ENCODE measurements at places on chromosomes 16 and 17. TPM values are rescaled to one million over a fixed set of nuclear protein-coding genes. Genes with fewer than 3 reads are reported as not detected.

DNA sequence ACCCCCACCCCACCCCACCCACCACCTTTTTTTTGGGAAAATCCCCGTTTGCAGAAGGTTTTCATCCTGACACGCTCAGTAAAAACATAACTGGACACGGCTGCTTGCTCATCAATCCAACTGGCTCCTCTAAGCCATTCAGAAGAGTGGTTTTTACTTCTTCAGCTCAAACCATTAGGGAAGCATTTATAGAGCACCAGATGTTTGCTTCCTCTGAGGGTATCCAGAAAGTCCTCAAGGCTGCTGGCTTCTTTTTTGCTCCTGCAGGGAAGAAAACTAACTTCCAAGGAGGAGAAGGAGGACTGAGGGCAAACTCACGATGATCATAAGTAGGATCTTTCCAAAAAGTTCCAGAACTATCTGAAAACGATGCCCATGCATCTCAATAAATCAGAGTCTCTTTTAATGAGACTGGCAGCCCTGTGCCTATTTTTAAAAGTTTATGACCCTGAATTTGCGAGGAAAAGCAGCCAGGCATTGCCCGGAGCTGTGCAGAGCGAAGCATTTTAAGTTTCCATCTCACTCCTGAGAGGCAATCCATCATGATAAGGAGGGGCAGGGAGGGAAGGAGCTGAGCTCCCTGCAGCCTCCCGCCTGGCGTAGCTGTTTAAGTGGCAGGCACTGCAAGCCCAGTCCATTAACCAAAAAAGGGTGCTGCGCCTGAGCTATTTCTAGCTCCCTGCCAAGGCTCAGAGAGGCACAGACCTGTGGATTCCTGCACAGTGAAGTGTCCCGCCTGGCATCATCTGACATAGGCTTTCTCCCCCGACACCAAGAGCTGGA lies 146.3 kb upstream of the FOXF1 start:
- no peak for DNase-seq

The CEP295NL gene
- total RNA-seq = 0.79 TPM

The SKAP1 gene
- total RNA-seq = 0.27 TPM

- DNase-seq = no peak
Measured at GRCh38 chr17:31512104-31512740, 120.7 kb downstream of the RAB11FIP4 start.

DNA sequence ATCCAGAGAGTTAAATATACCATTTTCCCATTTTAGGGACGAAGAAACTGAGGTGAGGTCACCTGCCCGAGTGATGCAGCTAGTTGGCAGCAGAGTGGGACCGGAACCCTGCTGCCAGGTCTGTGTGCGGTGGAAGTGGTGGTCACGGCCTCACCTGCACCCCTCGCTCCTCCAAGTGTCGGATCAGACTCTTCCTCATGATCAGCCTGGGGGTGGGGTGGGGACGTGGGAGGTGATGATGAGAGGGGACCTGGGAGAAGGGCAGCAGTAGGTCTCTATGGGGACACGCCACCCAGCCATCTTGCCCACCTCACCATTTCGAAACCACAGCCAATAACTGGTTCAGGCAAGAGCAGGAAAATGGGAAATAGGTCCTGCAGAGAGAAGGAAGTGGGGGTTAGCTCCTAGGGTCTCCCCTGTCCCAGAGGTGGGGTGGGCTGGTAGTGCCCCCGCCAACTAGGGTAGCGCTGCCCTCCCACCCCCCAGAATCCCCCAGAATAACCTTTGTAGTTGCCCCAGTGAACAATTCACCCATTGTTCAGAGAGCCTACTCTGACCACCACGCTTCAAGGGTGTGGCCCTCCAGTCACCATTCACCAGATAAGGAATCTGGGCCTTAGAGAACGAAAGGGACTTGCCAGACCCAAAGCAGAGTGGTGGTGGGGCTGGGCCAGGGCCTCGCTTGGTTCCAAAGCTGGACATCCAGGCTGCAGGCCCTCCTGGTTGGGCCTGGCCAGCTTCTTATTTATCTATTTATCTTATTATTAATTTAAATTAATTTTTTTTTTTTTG lies 5.1 kb downstream of the GDPD3 start:
- no peak for DNase-seq

GRCh38 chr17:56727876-56728617 lies 105.7 kb downstream of the C17orf67 start:
- no peak for DNase-seq

- no peak for DNase-seq
Measured at GRCh38 chr16:81592353-81592866, 147.8 kb downstream of the CMIP start.

GRCh38 chr17:3788200-3788599 lies 12.8 kb downstream of the ITGAE start:
- DNase-seq = no peak

- no peak for DNase-seq
Measured at GRCh38 chr17:76504117-76504516, 2.9 kb upstream of the RHBDF2 start.

DNA sequence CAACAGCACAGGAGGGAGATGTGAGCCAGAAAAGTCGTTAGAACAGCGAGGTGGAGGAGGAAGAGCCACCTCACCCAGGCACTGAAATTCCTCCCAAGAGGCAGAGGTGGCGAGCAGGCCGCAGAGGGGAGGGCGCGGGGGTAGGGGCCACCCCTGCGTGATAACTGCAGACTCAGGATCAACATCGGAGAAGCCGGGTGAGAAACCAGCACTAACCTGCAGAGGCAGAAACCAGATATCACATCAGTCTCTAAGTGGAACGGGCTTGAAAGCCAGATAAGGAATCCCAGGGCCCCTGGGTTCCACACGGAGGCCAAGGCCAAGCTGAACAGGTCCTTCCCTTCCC lies 39.4 kb upstream of the ZC3H18 start:
- DNase-seq = no peak

DNA sequence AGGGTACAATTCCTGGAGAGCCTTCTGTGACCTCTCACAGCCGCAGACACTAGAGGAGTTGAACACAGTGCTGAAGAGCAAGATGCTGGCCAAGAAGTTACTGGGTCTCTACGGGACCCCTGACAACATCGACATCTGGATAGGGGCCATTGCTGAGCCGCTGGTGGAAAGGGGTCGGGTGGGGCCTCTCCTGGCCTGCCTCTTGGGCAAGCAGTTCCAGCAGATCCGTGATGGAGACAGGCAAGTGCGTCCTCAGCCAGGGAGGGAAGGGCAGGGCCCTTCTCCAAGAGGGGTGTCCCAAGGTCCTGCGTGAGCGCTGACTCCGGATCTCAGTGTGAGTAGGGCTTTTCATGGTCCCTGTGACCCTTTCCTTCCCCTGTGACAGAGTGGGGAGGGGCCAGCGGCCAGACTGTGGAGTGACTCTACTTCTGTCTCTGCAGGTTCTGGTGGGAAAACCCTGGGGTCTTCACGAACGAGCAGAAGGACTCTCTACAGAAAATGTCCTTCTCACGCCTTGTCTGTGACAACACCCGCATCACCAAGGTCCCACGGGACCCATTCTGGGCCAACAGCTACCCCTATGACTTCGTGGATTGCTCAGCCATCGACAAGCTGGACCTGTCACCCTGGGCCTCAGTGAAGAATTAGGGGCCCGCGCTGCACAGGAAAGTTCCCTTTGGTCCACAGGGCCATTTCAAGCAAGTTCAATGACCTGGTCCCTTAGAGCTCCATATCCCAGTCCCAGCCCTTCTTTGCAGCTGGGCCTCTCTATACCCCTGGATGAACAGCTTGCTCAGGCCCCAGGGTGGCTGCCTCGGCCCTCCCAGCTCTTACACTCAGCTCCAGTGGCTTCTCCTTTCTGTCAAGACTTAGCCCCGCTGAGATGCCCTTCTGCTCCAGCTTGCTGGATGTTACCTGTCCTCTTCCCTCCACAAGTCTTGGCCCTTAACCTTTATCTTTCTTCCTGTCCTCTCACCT lies 13.1 kb downstream of the MPO start:
- DNase-seq = no peak

DNA sequence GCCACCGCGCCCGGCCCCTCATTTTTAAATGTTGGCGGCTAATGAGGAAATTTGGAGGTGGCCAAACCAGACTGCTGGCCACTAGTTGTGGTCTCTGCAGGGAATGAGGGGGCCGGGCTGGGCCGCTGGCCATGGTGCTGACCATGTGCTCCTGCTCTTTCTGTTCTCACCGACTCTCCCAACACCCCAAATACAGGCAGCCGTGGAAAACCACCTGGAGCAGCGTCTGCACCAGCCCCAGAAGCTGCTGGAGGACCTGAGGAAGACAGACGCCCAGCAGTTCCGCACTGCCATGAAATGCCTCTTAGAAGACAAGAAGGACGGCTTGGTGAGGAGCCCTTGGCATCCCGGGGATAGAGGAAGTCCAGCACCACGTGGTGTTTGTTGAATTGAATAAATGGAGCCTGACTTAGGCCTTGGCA lies 21.3 kb downstream of the OTOA start:
- no peak for DNase-seq

DNA sequence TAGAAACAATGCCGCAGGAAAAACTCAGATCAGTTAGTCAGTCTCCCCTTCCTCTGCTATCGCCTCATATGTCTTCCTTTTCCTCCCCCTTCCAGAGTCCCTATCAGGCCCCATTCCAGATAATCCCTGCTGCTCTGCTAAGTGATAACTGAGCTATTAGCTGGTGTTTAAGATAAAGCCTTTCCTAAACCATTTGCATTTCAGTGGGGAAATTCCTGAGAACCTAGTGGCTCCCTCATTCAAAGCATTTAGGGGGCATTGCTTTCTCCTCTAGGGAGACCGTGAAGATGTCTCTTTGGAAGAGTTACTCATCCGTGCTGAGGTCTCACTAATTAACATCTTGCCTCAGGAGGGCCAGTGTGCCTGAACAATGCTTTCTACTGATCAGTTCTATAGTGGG lies 401.6 kb downstream of the NPIPA7 start:
- no peak for DNase-seq

The MKS1 gene
- total RNA-seq = 10.1 TPM

The FADS6 gene
- total RNA-seq = not detected

DNA sequence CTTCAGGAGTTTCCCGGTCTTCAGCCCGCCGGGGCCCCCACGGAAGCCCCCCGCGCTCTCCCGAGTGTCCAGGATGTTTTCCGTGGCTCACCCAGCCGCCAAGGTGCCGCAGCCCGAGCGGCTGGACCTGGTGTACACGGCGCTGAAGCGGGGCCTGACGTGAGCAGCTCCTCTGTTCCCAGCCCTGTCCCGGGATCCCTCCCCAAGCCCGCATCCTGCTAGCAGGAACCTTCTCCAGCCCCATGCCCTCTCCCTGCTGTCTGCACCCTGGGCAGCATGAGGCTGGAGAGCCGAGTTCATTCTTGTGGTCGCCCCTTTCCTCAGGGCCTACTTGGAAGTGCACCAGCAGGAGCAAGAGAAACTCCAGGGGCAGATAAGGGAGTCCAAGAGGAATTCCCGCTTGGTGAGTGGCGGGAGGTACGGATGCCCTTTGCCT lies 10.1 kb downstream of the RIPOR1 start:
- DNase-seq = no peak

DNA sequence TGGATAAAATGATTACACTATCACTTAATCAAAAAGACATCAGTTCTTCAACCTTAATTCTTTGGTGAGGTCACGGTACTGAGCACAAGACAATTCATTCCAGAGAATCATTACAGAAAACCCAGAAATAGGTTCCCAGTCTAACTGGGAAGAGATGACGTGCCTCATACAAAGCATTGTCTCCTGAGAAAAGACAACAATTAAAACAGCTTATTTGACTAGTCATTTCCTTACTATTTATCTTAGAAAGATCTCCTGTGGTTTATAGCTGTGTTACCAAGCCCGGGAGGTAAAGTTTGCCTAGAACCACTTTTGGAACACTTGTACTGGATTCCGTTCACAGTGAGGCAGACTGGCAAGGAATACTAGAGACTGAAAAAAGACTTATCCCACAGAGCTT lies 5.1 kb downstream of the PHF12 start:
- no peak for DNase-seq

GRCh38 chr17:7466639-7467341 lies 12.6 kb downstream of the ZBTB4 start:
- peak; percentile 85 for DNase-seq

DNA sequence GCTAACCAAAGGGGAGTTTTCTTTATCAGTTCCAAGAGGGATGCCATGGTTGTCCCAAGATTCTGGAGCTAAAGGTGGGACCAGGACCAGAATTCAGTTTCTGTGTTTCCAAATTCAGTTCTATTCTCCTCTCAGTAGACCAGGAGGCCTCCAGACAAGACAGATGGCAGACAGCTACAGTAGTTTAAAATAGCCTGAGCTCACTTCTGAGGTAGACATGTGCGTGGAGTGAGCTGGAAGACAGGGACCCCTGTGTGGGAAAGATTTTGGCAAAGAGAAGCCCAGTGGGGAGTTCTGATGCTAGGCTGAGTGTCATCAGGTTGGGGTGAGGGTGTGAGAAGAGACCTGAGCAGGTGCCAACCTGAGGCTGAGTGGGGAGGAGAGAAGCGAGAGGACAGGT lies 95.4 kb downstream of the PRKCB start:
- DNase-seq = no peak

GRCh38 chr16:28546626-28547025 lies 7.1 kb upstream of the SGF29 start:
- no peak for DNase-seq

DNA sequence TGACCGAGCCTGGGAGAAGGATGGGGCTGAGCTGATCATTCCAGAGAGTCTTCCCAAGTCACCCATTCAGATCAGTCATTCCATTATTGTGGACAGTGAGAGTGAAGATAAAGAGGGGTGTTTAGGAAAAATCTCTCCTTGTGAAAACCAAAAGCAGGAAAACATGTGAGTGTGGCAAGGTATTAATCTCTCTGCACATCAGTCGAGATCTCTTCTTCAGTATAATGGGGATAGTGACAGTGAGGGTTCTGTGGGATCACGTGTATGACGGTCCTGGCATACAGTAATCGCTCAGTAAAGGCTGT lies 35.4 kb downstream of the CHD9 start:
- no peak for DNase-seq

- DNase-seq = no peak
Measured at GRCh38 chr16:13926891-13927290, 6.9 kb downstream of the ERCC4 start.

The ACAP1 gene
- 17.3 TPM for total RNA-seq

The MT1M gene
- 6.8 TPM for total RNA-seq

DNA sequence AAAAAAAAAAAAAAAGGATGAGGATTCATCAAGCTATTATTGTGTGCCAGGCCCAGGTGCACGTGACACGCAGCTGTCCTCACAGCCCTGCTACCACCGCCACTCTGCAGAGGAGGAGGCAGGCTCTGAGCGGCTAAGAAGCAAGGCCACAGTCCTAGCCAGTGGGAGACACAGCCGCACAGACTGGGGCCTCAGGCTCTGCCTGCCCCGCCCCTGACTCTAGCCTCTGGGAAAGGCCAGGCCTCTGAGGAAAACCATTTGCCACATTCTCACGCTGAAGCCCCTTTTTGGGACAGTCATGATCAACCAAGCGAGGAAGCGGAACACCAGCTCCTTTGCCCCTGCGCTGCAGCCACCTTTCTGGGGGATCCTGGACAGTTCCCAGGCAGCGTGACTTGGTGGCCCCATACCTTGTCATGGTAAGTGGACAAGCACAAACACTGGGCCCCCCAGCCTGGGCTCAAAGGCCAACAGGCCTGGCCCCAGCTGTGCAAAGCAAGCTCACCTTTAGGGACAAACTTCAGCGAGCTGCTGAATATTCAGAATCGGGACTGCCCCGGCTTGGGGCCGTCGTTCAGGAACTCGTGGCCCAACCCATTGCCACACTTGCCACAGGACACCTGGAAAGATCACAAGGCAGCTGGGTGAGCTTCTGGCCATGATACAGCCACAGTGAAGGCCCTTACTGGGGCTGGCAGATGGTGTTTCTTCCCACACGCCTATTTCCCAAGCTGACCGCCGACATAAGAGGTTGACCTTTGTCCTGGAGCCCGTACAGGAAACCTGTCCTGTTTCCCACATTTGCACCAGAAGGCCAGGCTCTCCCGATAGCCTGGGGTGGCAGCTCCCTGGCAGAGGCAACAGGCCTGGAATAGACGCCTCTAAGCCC lies 2.5 kb downstream of the MSRB1 start:
- no peak for DNase-seq
